K562 (cell line): ENCODE measurements at places on chromosomes 5 and 9. TPM values are rescaled to one million over a fixed set of nuclear protein-coding genes. Genes with fewer than 3 reads are reported as not detected.
A peak's percentile ranks its signal among the peaks of the same experiment; 100 is the strongest.

- H3K36me3 ChIP-seq, result no peaks in the 10 kb centered on the region
- H3K27ac ChIP-seq, result no peak overlapping the region
- no peak overlapping the region for H3K4me3 ChIP-seq
- no peaks in the 10 kb centered on the region for H3K4me1 ChIP-seq
Observed at GRCh38 chr9:4016789-4017188, 283.1 kb downstream of the GLIS3 start.

DNA sequence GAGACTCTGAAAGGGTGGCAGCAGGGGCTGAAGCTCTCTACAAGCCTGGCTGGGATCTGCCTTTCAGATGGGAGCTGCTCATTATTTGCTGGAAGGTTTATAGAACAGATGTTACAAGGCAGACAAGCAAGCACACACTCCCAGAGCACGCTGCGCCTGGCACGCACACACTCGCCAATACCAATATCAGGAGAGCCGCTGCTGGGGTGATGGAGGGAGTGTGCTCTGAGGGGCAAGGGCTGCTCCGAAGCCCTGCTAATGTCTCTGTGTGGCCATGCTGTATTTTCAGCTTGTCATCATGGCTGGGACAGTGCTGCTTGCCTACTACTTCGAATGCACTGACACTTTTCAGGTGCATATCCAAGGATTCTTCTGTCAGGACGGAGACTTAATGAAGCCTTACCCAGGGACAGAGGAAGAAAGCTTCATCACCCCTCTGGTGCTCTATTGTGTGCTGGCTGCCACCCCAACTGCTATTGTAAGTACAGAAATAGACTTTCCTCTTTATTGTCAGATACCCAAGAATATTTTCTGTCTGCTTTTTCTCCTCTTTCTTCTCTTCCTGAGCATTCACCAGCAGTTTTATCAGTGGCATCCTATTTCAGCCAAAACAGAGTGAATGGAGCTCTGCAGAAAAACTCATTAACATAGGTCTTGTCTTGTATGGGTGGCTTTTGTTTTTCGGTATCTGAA lies 115.1 kb downstream of the BAAT start:
- no peaks in the 10 kb centered on the region for H3K36me3 ChIP-seq
- H3K27me3 ChIP-seq, result no peaks in the 10 kb centered on the region
- no peaks in the 10 kb centered on the region for H3K4me1 ChIP-seq
- no peak for DNase-seq

The TAL2 gene
- total RNA-seq, result 0.51 and 0.89 TPM in 2 replicates

The MROH2B gene
- total RNA-seq, result not detected in 2 replicates

- no peaks in the 10 kb centered on the region for H3K27me3 ChIP-seq
- H3K36me3 ChIP-seq, result no peaks in the 10 kb centered on the region
- DNase-seq, result no peak
- H3K4me1 ChIP-seq, result no peaks in the 10 kb centered on the region
- no peak overlapping the region for H3K27ac ChIP-seq
Observed at GRCh38 chr9:16221822-16222547, 648.5 kb downstream of the BNC2 start.

- peak; percentile 25 for DNase-seq
- H3K27ac ChIP-seq, result no peak overlapping the region
- no peaks in the 10 kb centered on the region for H3K36me3 ChIP-seq
- H3K4me1 ChIP-seq, result peaks cover 5% of the 10 kb centered on the region; the same call in 1 of the 3 replicates
- H3K27me3 ChIP-seq, result no peaks in the 10 kb centered on the region
Observed at GRCh38 chr5:38831909-38832308, 13.9 kb upstream of the OSMR start.

DNA sequence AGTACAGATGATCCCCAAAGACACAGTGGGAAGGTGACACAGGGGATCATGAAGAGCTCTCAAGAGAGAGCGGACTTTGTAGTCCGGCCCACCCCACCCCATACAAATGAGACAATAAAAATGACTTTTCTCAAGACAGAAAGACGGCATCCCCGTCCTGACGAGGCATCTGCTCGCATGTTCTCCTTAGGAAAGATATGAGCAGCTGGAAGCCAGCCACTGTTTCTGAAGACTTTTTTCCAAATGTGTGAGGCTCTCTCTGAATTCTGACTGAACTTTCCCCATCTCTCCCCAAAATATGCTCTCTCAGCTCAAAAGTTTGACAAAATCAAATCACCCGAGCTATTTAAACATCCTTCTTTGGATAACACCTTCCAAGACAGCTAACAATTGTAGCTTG lies 105.2 kb downstream of the RFK start:
- H3K36me3 ChIP-seq, result no peaks in the 10 kb centered on the region
- no peak for DNase-seq
- peaks cover 11% of the 10 kb centered on the region; the same call in 1 of the 2 replicates for H3K27me3 ChIP-seq
- no peak overlapping the region for H3K27ac ChIP-seq
- H3K4me3 ChIP-seq, result no peak overlapping the region

- no peak for DNase-seq
- H3K27me3 ChIP-seq, result no peaks in the 10 kb centered on the region
- no peaks in the 10 kb centered on the region for H3K4me1 ChIP-seq
Observed at GRCh38 chr5:6829150-6829784, 116.0 kb downstream of the TENT4A start.

GRCh38 chr5:72280581-72281069 lies 39.4 kb downstream of the MRPS27 start:
- no peak overlapping the region for H3K4me3 ChIP-seq
- H3K27me3 ChIP-seq, result no peaks in the 10 kb centered on the region
- DNase-seq, result peak; percentile 38
- H3K27ac ChIP-seq, result peak overlapping the region; percentile 73; the same call in 2 of the 3 replicates

DNA sequence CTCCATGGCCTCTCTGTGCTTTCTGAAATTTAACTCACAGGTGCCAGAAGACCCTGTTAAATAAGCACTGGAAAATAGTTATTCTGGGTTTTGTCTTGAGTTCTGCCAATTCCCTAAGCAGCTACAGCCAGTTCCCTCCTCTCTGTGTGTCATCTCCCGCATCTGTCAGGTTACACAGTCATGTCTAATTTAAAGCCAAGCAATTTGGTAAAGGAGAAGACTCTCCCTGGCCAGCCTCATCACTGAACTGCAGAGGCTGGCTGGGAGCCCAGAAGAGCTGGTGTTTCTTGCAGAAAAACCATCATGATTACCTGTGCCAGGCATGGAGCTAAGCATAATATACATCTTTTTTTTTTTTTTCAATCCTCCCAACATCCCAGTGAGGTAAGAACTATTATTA lies 141.3 kb upstream of the ZNF366 start:
- H3K36me3 ChIP-seq, result no peaks in the 10 kb centered on the region
- no peak overlapping the region for H3K27ac ChIP-seq
- H3K4me3 ChIP-seq, result no peak overlapping the region
- no peak for DNase-seq
- H3K4me1 ChIP-seq, result peaks cover 7% of the 10 kb centered on the region; the same call in 2 of the 3 replicates

- no peak overlapping the region for H3K4me3 ChIP-seq
- peaks cover 89% of the 10 kb centered on the region for H3K36me3 ChIP-seq
- H3K4me1 ChIP-seq, result no peaks in the 10 kb centered on the region
- no peaks in the 10 kb centered on the region for H3K27me3 ChIP-seq
Observed at GRCh38 chr9:109068764-109069163, 51.0 kb downstream of the TMEM245 start.

DNA sequence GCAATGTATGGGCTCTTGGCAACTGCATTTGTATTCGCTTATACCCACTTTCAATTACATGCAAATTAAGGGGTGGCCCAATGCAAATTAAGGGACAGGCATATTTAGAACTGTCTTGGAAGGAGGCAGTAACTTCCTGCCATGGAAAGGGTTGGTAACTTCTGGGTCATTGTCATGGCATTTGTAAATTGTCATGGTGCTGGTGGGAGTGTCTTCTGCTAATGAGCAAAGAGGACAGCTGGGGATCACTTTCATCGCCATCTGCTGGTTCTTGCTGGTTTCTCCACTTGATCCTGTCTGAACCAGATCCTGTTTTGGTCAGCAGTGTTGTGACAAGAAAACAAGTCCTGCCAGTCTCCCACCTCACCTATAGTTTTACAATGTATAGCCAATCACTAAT lies 23.3 kb upstream of the UGT3A2 start:
- no peaks in the 10 kb centered on the region for H3K27me3 ChIP-seq
- H3K36me3 ChIP-seq, result no peaks in the 10 kb centered on the region
- DNase-seq, result peak; percentile 53
- H3K27ac ChIP-seq, result no peak overlapping the region
- H3K4me3 ChIP-seq, result no peak overlapping the region

GRCh38 chr5:35205186-35205585 lies 25.1 kb downstream of the PRLR start:
- no peak for DNase-seq
- H3K27me3 ChIP-seq, result no peaks in the 10 kb centered on the region
- no peaks in the 10 kb centered on the region for H3K4me1 ChIP-seq
- H3K36me3 ChIP-seq, result no peaks in the 10 kb centered on the region
- no peak overlapping the region for H3K4me3 ChIP-seq
- H3K27ac ChIP-seq, result no peak overlapping the region

GRCh38 chr9:27462846-27463245 lies 61.2 kb upstream of the IFNK start:
- H3K27ac ChIP-seq, result peak overlapping the region; percentile 76
- no peak overlapping the region for H3K4me3 ChIP-seq
- no peak for DNase-seq
- no peaks in the 10 kb centered on the region for H3K27me3 ChIP-seq

The DOCK8 gene
- total RNA-seq, result 49.4 and 53.8 TPM in 2 replicates

DNA sequence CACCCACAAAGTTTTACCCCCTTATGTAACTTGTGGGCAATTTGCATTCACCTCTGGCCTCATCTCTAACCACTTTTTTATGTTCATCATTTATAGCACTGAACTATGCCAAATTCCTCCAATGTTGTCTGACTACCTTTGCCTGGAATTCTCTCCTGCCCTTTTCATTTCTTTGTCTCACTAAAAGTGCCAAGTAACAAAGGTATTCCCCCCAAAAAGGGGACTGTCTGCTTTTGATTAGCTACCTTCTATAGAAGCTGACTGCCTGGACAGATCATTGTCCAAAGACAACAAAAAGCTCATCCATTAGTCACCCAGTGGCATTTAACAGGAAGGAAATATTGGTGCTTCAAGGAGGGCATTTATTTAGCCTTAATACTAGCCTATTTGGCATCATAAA lies 189.9 kb upstream of the VCAN start:
- no peaks in the 10 kb centered on the region for H3K27me3 ChIP-seq
- no peak overlapping the region for H3K4me3 ChIP-seq

The NEUROG1 gene
- total RNA-seq, result not detected in 2 replicates

The ZNF474 gene
- 0.16 and 0.25 TPM in 2 replicates for total RNA-seq

- no peak overlapping the region for H3K4me3 ChIP-seq
- H3K27ac ChIP-seq, result no peak overlapping the region
- no peaks in the 10 kb centered on the region for H3K36me3 ChIP-seq
- peaks cover 4% of the 10 kb centered on the region; the same call in 1 of the 3 replicates for H3K27me3 ChIP-seq
Observed at GRCh38 chr5:13987843-13988464, 43.5 kb upstream of the DNAH5 start.

DNA sequence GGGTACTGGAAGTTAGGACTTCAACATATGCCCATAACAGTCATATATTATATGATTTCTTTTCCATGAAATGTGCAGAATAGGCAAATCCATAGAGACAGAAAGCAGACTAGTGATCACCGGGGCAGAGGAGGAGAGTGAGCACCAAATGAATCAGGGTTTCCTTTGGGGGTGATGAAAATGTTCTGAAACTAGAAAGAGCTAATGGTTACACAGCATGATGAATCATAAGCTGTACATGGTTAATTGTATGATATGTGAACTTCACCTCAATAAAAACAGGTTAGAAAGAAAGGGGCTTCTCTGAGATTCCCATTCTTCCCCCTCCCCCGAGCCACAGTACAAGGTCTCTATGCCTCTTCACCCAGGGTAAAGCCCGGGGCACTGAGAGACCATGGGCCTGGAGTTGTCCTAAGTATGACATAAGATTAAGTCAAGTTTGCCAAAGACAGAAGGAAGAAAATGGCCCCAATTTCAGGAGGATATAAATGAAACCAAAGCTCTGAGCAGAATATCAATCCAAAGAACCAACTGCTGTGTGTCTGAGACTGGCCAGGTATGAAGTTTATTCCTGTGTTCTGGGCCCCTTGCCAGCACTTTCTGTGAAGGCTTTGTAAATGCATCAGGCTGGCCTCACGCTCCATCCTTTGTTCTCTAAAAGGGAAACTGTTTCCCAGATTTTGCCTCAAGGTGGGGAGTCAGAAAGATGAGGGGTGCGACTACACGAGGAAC lies 243.8 kb downstream of the CDK5RAP2 start:
- no peak overlapping the region for H3K27ac ChIP-seq
- H3K4me1 ChIP-seq, result no peaks in the 10 kb centered on the region
- DNase-seq, result no peak
- no peak overlapping the region for H3K4me3 ChIP-seq
- H3K36me3 ChIP-seq, result no peaks in the 10 kb centered on the region
- H3K27me3 ChIP-seq, result peaks cover 9% of the 10 kb centered on the region; the same call in 1 of the 2 replicates

GRCh38 chr9:86281593-86282076 lies 703 bp downstream of the ISCA1 start:
- H3K27me3 ChIP-seq, result no peaks in the 10 kb centered on the region
- H3K36me3 ChIP-seq, result peaks cover 30% of the 10 kb centered on the region; the same call in 2 of the 3 replicates
- H3K4me1 ChIP-seq, result peaks cover 21% of the 10 kb centered on the region
- H3K27ac ChIP-seq, result peak overlapping the region; percentile 94

- H3K27me3 ChIP-seq, result peaks cover 5% of the 10 kb centered on the region; the same call in 2 of the 3 replicates
- H3K4me3 ChIP-seq, result peak overlapping the region; percentile 40; the same call in 1 of the 2 replicates
- no peaks in the 10 kb centered on the region for H3K36me3 ChIP-seq
- no peak overlapping the region for H3K27ac ChIP-seq
- H3K4me1 ChIP-seq, result peaks cover 12% of the 10 kb centered on the region
Observed at GRCh38 chr5:172455087-172455381, 709 bp upstream of the SH3PXD2B start.

The SLC25A51 gene
- total RNA-seq, result 31.5 and 32.9 TPM in 2 replicates

DNA sequence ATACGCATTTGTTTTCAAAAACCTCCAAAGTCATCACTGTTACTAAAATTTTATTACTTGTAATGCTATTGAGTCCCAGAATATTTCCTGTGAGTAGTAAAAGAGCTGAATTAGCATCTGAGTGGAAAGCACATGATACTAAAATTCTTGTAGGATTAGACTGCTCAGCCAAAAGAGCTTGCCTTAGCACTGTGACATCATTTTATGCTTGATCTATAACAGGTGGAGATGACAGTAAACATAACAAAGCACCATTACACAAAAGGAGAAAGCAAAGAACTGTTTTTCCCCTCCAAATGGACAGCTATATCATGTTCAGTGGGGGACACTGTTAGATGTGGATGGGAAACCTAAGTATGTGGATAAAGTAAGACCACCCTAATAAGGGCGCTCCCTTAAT lies 5.8 kb upstream of the JAK2 start:
- no peak overlapping the region for H3K27ac ChIP-seq
- no peak overlapping the region for H3K4me3 ChIP-seq
- H3K36me3 ChIP-seq, result no peaks in the 10 kb centered on the region
- DNase-seq, result no peak
- H3K27me3 ChIP-seq, result no peaks in the 10 kb centered on the region
- H3K4me1 ChIP-seq, result peaks cover 1% of the 10 kb centered on the region

The PRRC1 gene
- 48.0 and 51.4 TPM in 2 replicates for total RNA-seq

The PCDHB16 gene
- total RNA-seq, result not detected in 2 replicates

GRCh38 chr9:38621434-38622287 lies 1.3 kb upstream of the ANKRD18A start:
- no peak overlapping the region for H3K27ac ChIP-seq
- H3K4me3 ChIP-seq, result no peak overlapping the region
- DNase-seq, result no peak
- peaks cover 6% of the 10 kb centered on the region; the same call in 1 of the 2 replicates for H3K4me1 ChIP-seq
- no peaks in the 10 kb centered on the region; the same call in 2 of the 3 replicates for H3K27me3 ChIP-seq

GRCh38 chr5:79745255-79745654 lies 55.6 kb downstream of the CMYA5 start:
- no peaks in the 10 kb centered on the region for H3K36me3 ChIP-seq
- no peak for DNase-seq
- H3K27me3 ChIP-seq, result peaks cover 12% of the 10 kb centered on the region
- H3K4me3 ChIP-seq, result no peak overlapping the region
- no peaks in the 10 kb centered on the region for H3K4me1 ChIP-seq

The CEMIP2 gene
- 12.7 and 15.8 TPM in 2 replicates for total RNA-seq

GRCh38 chr5:108206707-108207106 lies 175.2 kb downstream of the FBXL17 start:
- no peak overlapping the region for H3K27ac ChIP-seq
- no peaks in the 10 kb centered on the region for H3K36me3 ChIP-seq
- no peaks in the 10 kb centered on the region for H3K4me1 ChIP-seq
- H3K4me3 ChIP-seq, result no peak overlapping the region
